DMS153 (cell line): ENCODE measurements at places on chromosomes 1 and 21.
A peak's percentile ranks its signal among the peaks of the same experiment; 100 is the strongest.

- no peak for DNase-seq
Observed at GRCh38 chr1:22056936-22057335, 4.4 kb downstream of the CDC42 start.

DNA sequence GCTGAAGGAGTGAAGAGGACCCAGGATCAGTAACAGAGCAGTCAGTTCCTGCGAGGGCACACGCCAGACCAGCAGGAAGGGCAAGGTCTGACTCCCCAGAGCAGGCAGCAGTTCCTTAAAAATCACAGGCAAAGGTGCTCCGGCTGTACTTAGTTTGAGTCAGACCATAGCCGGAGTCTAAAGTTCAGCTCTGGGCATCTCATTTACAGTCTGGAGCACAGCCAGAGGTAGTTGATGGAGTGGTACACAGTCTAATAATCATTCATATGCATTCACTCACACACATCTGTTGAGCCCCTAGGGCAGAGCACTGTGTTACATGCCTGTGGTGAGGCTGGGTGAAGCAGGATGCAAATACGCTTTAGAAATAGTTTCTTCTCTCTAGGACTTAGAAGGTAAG is 7.3 kb upstream of the AMIGO1 start:
- DNase-seq = no peak

- DNase-seq = peak; percentile 1
Observed at GRCh38 chr1:233614173-233614742, 352 bp downstream of the KCNK1 start.

DNA sequence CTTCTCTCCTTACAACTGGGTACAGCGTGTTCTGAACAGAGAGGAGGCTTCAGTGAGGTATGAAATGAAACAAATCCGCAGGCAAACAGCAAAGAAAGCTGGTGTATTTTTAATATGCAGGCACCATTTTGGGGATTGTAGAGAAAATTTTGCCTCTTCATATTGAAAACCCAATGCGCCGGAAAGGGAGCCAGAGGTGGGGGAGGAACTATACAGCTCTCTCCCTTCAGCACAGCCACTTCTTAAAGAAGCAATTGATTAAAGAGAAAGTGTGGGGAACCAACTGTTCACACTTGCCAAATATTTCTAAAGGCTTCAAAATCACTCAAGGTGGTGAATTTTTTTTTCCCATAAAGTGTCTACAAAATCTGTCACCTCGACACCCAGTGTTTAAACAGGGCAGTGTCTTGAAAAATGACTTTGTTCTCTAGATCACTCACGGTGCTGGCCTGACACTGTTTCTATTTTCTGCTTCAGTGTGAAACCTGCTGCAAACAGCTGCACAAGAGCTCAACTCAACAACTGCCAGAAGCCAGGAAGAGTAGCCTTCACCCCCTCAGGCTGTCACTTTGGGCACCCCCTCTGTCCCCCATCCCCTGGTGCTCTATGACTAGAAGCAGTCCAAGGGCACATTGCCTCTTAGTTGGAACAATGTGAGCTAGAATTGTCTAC is 123.8 kb upstream of the CTTNBP2NL start:
- DNase-seq = no peak

GRCh38 chr1:86998280-86998679 is 83.8 kb downstream of the HS2ST1 start:
- DNase-seq = no peak

DNA sequence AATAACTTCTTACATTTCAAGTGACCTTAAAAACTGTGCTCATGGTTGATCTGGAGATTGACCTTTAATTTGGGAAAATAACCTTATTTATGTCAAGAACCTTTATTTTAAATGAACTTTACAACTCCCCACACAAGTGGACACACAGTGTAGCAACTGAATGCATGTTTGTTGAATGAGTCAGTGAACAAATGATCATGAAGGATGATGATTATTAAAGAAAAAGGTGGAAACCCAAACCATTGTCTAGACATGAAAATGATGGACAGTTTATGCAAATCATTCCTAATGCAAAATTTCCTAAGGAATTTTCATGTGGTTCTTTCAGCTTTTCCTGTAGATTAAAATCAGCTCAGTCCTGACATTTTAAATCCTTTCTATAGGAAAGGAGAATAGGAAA is 439.8 kb upstream of the RUNX1 start:
- no peak for DNase-seq

DNA sequence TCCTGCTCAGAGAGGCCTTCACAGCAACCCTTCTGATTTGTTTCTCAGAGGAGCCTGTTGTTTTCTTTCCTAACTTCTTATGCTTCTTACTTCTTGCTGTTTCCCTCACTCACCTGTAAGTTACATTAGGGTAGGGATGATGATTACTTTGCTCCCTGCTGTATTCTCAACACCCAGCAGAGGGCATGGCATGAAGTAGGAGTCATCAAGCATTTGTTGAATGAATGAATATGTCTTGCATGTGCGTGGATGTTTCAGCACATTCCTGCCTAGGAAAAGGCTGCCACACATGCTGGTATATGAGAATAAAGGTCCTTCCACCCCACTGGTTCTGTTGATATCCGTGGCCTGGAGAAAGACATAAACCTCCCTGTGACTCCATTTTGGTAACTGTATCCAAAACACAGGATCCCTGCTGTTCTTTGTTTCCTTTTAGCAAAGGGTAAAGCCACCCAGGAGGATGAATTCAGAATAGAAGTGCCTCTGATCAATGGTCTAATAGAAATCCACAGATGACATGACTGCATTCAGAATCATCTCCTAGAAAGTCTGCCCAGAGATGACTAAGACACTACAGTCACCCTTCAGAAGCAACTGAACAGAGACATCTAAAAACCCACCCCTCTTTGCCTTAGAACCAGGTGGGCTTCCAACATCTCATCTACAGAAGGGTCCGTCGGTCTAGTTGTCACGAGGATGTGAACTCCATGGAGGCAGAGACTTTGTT is 168.8 kb downstream of the ZSCAN20 start:
- DNase-seq = peak; percentile 59

- DNase-seq = no peak
Observed at GRCh38 chr1:228387321-228387720, 19.3 kb downstream of the TRIM11 start.

DNA sequence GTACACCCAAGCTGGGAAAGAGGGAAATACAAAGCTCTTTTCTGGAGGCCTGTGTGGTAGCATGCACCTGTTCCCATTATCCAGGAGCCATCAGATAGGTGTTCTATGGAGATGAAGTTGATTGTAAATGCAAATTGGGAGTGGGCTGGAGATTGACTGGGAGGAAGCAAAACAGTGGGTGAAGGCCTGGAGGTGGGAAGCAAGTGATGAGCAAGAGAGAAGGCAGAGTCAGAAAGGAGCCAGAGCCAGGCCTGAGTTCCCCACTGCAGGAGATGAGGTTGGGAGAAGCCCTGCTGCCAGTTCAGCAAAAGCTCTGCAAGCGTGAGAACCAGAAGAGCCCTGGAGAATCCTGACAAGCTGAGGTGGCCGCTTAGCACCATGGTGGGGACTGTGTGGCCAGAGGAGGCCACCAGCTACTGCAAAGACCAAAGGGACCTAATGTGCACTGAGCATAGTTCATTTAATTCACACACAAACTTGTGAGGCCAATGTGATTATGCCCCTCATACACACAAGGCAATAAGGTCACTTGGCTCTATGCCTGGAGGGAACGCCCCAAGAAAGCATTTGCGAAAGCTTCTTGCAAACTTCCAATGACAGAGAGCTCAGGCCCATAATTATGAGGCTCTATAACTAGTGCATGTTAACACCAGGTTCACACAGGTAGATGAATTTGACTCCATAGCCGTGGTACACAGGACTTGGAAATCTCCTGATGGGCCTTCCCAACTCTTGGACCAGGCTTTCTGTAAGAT is 73.0 kb upstream of the GRIK3 start:
- DNase-seq = no peak

DNA sequence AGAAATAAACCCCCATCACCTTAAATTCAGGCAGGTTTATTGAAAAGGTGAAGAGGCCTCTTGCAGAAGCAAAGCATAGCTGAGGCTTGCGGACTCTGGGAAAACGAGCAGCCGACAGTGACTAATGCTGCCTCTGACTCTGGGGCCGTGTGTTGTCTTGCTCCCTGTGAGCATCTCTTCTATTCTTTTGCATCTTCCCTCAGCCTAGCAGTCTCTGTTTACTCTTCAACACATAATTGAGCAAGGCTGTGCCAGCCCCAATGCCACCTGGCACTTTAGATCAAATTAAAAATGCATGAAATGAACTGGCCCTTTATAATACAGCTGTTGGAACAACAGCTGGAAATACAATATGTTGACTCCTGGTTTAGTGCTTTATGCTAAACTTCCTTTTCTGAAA is 18.4 kb upstream of the REG4 start:
- DNase-seq = peak; percentile 31

- no peak for DNase-seq
Observed at GRCh38 chr1:60809204-60809980, 273.0 kb upstream of the NFIA start.

DNA sequence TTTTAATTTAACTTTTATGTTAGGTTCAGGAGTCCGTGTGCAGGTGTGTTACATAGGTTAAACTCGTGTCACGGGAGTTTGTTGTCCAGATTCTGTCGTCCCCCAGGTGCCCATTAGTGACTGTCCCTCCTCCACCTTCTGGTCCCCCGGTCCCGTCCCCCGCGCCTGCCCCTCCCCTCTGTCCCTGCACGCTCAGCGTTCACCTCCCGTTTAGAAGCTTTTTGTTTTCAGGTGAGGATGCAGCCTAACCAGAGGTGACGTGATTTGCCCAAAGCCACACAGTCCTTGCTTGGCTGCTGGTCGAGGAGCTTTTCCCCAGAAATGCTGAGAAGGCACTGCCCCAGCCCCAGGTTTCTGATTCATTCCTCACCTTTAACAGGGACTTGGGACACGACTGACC is 844 bp downstream of the C1orf146 start:
- DNase-seq = no peak
